ENCODE measurements at places on chromosomes 7 and 10.

DNA sequence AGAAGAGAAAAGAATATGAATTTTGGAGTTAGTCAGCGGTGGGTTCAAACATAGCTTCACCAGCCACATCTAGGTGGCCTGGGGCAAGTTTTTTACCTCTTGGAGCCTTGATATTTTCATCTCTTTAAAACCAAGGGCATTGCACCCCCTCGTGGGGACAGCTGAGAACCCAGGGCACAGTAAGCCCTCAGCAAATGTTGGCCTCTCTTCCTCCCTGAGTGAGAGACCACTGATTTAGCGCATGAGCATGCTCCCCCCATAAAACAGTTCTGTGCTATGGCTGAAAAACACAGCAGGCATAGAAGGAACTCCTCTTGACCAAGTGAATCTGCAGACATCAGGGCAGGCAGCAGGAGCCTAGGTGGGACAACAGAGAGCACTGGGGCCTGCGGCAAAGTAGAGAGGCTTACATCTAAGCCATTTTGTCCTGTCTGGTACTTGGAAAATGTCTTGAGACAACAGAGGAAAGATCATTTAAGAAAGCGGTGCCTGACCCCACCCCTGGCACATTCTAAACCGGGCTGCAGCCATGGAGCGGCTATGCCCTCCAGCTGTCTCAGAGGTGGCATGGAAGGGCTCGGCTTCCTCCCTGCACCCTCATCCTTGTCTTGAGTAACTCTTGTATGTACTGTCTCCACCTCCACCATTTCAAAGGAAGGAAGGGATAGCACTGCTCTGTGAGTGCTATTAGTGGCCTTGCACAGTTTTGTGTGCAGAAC is 94.7 kb downstream of the ARHGAP22 start:
- peak; percentile 44 for DNase-seq

DNA sequence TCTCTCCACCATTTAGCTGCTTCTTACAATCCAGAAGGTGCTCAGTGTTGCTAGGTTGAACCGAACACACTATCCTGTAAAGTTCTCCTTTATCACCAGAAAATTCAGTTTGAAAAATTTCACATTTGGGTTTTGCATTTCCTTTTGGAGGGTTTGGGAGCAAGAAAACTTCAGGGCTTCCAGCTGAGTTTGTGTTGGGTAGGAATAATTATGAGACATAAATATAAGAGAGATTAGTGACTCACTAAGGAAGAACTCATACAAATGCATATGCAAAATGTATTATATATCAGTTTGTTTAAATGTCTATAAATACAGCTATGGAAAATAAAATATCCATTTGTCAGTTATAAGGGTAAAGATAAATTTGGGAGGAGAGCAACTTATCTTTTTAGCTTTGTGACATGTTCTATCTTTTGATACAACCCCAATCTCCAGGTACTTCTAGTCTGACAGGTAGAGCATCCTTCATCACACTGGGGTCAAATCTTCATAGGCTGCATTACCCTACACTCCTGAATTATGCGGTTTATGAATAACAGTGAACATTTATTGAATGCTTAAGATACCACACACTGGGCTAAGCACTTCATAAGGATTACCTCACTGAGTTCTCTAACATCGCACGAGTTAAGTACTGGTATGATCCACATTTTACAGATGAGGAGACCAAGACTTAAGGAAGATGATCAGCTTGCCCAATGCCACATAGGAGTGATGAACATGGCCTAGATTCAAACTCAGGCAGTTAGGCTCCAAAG is 304.4 kb downstream of the SORCS1 start:
- no peak for DNase-seq

- DNase-seq = no peak
These were observed 3.8 kb downstream of the GRK5 start for GRCh38 chr10:119211176-119211575.

GRCh38 chr7:144987686-144988085 is 151.8 kb upstream of the TPK1 start:
- DNase-seq = no peak

DNA sequence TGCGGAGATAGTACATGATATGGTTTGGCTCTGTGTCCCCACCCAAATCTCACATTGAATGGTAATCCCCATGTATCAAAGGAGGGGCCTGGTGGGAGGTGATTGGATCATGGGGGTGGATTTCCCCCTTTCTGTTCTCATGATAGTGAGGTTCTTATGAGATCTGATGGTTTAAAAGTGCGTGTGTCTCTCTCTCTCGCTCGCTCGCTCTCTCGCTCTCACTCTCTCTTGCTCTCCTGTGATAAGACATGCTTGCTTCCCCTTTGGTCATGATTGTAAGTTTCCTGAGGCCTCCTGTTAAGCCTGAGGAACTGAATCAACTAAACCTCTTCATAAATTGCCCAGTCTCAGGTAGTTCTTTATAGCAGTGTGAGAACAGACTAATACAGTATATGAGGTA is 171.9 kb downstream of the NSUN6 start:
- DNase-seq = no peak

DNA sequence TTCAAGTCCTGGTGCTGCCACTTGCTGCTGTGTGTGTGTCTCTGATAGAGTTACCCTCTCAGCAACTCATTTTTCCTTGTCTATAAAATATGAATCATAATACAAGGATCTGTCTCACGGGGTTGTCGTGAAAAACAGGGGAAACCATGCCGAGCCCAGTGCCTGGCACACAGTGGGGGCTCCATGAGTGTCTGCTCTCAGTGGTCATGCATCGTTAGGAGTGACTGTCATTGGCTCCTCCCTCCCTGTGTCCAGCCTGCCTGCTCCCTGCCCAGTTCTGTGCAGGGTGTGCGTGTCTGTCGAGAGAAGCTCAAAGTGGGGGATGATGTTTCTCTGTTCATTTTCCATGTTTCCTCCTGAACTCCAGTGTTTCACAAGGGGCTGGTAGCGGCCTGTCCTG is 83.6 kb upstream of the LRRC4 start:
- no peak for DNase-seq

GRCh38 chr7:38840736-38841460 is 68.1 kb downstream of the VPS41 start:
- DNase-seq = no peak

- no peak for DNase-seq
These were observed 32.8 kb downstream of the IL15RA start for GRCh38 chr10:5944389-5945189.

DNA sequence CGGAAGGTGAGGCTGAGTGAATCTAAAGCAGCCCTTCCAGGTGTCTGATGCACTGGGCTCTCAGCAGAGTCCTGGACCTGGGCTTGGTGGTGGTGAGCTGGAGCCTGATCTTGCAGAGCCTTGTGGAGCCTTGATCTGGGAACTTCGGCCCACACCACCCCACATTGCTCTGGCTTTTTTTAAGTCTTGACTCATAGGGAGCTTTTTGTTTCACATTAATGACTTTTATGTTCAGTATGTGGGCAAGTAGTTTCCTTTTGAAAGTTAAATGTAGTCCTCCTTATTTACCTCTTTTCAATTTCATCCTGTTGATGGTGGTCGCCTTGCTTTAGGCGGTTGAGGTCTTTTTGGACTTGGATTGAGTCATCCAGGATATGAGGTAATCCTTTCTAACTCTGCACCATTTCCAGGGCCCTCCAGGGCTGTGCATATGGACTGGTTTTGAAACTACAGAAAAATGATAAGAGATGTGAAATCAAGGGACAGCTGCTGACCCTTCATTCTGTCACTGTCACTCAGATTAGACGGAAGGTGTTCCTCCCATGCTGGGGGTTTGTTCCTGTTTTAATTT is 2.9 kb upstream of the NRAP start:
- DNase-seq = no peak

DNA sequence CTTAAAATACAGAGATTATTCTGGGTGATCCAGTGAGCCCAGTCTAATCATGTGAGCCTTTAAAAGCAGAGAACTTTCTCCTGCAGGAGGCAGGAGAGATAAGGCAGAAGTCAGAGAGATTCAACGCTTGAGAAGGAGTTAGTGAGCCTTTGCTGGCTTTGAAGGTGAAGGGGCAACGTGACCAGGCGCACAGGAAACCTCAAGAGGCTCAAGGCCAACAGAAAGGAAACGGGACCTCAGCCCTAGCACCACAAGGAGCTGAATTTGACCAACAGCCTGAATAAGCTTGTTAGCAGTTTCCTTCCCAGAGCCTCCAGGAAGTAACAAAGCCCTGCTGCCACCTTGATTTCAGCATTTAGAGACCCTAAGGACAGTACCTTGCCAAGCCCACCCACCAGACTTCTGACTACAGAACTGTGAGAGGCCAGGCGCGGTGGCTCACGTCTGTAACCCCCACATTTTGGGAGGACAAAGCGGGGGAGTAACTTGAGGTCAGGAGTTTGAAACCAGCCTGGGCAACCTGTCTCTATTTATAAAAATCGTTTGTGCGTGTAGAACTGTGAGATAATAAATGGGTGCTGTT is 87.3 kb upstream of the KAT6B start:
- no peak for DNase-seq

- no peak for DNase-seq
These were observed 82.3 kb upstream of the GTF2I start for GRCh38 chr7:74575083-74575784.

DNA sequence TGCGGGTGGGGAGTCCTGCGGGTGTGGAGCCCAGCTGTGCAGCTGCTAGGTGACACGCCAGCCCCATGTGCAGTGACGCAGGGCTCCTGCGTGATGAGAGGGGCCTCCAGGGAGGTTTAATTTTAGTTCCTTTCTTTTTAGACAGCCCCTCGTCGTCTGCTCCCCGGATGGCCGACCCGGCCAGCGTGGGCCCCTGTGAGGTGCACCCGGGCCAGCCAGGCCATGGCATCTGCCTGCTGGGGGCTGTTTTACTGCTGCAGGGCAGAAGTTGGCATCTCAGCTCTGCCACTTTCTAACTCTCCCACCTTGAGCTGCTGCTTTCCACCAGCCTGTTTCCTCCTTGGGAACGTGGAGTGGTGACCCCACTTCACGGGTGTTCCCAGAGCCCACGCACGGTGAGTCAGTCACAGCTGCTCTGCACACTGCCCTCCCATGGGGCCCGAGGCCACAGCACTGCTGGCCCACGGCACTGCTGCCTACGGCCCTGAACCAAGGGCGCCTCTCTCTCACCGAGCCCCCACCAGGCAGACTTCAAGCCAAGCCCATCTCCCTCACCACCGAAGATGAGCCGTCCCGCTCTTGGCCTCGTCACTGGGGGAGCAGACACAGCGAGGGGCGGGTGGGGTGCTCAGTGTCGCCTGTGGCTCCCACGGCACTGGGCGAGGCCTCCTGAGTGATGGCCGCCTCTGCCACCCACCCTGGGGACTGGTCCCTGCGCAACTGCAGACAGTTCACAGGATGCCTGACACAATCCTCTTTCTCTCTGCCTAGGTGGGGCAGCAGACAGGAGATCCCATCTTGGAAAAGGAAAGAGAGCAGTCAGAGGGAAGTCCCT is 21.3 kb downstream of the CYP2W1 start:
- no peak for DNase-seq

- DNase-seq = no peak
These were observed 4.8 kb upstream of the HYCC1 start for GRCh38 chr7:23018750-23019149.

GRCh38 chr10:77862595-77862994 is 64.0 kb downstream of the DLG5 start:
- no peak for DNase-seq

DNA sequence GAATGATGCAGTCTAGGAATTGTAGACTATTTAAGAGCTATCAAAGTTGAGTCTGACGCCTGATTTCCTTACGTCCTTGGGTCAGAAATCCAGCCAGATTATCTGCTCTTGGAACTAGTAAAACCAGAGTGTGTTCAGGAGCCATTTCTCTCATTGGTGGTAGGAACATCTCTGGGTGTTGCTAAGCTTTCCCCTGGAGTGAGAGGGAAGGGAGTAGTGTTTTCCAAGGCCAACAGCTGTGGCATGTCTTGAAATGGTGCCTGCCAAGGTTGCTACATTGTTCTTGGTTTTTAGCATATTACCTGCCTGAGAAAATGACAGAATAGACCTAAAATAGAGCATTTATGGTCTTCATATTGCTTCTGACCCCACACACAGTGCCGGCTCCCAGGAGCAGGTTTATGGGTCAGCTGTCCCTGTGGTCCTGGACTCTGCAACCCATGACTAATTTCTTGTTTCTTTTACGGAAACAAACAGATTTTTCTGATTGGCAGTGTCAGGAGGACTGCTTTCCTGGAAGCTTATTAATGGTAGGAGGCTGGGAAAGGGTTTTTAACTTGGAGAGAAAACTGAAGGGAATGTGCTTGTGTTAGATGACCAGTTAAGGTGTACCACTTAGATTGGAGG is 17.5 kb downstream of the GBF1 start:
- DNase-seq = no peak

DNA sequence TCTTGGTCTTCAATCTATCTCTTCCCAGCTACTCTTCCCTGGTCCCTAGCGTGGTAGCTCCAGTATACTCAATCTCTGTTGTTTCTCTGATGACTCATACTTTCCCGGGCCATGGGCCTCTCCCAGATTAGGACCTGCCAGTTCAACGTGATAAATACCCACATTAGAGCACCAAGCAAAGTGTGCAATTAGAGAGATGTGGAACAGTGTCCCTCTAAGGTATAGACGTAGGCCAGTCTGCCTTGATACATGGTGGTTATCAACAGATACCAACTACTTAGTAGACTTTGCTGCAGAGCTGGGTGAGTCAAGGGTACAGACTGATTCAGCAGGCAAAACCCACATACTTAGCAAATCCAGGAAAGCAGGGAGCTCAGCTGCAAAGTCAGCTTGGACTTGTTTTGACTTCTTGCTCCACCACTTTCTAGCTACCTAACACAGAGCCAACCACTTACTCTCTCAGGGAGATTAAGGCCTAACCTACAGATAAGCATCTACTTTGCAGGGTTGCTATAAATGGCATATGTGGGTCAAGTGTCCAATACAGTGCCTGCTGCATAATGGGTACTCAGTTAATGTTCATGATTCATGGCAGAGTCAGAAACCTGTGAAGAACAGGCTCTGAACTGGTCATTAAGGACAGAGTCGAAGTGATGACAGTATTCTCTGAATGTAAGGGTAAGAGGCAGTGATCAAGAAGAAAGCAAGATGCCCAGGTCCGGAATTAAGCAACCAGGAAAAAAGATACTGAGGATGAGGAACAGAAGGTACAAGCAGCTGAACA is 176.1 kb downstream of the CHN2 start:
- DNase-seq = no peak

- DNase-seq = no peak
These were observed 690.6 kb downstream of the AUTS2 start for GRCh38 chr7:70288781-70289456.

DNA sequence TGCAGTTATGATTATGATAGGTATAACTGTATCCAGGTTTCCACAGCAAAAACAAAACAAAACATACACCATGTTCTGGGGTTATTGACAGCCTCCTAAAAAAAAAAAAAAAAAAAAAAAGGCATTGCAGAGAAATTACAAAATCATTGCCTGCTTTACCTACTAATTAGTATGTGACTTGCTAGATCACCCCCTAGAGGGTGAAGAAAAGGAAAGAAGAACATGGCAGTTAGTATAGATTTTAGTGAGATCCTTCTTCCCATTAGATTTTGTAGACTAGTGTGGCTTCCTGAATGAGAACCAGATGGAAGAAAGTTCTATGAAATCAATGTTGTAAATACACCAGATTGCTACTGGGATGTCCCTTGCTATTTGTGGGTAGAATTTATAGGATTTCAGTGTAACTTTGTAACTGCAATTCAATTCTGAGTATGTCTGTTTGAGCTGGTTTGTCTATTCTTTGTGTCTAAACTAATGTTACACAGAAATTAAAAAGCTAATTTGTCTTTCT is 24.0 kb upstream of the AGBL3 start:
- DNase-seq = no peak
